ENCODE measurements at places on chromosomes 7 and 10.

DNA sequence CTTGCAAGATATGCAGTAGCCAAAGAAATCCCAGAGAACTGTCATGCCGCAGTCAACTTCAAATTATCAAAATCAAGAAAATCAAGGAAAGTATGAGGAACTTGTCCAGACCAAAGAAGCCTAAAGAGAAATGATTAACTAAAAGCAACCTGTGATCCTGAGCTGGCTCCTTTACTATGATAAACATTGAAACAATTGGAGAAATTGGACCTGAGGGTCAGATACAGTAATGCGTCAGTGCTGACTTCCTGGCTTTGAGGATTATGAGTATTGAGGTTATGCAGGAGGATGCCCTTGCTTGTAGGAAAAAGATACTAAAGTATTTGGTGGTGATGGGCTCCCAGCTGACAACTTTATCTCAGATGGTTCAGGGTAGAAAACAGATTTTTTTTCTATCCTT is 324.7 kb upstream of the AKR1E2 start:
- no peak for DNase-seq

DNA sequence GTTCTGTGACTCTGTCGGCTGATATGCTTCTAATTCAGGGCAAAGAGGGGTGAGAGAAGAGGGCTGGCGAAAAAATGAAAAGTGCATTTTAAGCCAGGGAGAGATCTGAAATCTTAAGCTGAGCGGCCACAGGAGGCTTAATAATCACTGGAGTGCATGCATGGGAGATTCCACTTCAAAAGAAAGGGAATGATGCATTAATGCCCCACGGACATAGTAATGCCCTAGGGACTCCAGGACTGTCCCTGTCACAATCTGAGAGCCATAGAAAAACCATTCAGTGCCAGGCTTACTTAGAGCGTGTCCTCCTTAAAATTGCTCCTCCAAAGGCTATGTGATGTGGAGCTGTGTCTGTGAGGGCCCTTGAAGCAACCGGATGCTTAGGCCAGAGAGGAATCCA is 75.1 kb downstream of the NHLRC2 start:
- no peak for DNase-seq

DNA sequence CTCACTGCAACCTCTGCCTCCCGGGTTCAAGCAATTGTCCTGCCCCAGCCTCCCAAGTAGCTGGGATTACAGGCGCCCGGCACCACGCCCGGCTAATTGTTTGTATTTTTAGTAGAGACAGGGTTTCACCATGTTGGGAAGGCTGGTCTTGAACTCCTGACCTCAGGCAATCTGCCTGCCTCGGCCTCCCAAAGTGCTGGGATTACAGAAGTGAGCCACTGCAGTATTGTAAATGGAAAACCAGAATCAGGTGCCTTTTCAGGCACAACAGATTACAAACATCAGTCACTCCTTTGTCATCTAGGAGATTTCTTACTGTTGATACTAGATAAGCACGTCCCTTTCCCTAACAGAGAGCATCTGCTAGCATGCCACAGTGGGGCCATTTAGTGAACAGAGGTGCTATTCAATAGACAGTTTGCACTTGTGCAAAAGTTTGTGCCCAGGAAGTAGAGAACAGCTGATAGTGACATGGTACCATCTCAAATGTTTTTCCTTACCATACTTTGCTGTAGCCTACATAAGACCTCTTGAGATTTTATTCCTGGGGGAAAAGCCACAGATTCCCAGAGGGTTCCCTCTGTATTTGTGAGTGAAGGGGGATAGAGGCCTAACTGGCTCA is 24.5 kb upstream of the WAC start:
- no peak for DNase-seq

DNA sequence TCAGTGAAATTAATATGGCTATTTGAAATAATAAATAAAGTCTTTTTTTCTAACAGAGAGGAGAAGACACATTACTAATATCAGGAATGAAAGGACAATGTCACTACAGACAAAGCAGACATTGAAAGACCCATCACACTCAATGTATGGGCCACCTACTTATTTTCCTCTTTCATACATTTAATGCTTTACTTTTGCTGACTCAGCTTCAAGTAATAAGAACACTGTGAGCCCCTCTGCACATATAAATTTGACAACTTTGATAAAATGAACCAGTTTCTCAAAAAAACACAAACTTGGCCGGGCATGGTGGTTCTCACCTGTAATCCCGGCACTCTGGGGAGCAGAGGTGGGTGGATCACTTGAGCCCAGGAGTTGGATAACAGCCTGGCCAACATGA is 664.2 kb upstream of the COBL start:
- DNase-seq = no peak

- no peak for DNase-seq
Measured at GRCh38 chr7:7517754-7518153, 17.9 kb downstream of the COL28A1 start.
